ENCODE measurements at places on chromosomes 5 and 9.

GRCh38 chr9:80382211-80382891 is 810.6 kb downstream of the TLE4 start:
- no peak for DNase-seq

DNA sequence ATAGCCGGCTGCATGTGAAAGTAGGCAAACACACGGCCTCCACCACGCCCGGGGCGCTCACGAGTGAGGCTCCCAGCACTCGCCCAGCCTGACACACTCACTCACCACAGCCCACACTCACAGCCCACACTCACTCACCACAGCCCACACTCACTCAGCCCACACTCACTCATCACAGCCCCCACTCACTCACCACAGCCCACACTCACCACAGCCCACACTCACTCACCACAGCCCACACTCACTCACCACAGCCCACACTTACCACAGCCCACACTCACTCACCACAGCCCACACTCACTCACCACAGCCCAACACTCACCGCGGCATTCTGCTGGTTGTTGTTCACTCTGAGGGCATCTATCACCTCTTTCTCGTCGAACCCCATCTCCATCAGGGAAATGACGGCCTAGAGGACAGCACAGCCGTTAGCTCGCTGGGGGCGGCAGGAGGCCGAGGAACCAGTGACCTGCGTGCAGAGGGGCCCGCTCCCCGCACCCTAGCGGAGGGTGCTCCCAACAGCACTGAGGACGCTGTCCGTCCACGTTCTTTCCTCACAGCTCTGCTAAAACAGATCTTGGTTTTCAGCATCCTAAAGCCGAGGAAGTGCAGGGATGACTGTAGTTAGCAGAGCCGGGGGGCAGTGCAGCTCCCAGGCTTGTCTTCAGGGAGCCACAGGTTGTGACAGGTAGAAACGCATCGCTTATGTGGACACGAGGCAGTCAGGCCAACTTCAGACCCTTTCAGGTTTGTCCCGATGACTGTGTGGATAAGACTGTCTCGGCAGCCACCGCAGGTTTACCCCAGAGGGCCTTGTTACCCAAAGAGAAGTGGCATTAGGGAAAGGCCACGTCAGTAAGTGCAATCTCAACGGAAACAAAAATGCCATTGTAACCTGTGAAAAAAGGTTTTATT is 21.6 kb downstream of the UBAC1 start:
- DNase-seq, result peak; percentile 62

DNA sequence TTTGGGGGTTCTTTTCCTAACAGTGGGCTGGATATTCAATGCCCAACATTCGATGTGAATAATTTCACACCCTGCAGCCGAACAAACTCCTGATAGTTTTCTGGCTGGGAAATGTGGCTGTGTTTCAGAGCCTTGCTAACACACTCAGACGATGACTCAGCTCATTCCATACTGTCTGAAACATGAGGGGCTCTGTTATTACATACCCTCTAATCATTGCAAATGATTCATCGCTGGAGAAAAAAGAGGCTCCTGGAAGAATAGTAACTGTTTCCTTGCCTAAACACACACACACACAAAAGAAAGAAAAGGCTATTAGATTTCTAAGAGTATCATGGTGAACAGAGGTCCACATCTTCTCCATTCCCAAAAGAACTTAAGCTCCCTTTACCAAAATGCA is 75.8 kb downstream of the OXCT1 start:
- no peak for DNase-seq

DNA sequence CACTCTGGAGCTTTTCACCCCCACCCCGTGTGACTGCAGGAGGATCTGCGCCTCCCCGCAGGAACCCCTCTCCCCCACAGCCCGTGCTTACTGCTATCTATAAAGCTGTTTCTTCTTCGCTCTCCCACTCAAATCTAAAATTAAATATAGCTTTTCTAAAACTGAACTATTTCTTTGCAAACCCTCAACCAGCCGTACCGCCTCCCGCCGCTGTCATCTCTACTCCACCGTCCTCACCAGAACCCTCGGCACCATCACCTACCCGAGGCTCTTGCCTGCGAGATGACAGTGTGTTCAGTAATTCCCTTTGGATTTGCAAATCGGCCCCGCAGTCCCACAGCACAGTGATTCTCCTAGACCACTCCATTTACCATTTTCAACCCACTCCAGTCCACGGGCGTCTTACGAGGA is 13.6 kb downstream of the LPCAT1 start:
- peak; percentile 1 for DNase-seq

DNA sequence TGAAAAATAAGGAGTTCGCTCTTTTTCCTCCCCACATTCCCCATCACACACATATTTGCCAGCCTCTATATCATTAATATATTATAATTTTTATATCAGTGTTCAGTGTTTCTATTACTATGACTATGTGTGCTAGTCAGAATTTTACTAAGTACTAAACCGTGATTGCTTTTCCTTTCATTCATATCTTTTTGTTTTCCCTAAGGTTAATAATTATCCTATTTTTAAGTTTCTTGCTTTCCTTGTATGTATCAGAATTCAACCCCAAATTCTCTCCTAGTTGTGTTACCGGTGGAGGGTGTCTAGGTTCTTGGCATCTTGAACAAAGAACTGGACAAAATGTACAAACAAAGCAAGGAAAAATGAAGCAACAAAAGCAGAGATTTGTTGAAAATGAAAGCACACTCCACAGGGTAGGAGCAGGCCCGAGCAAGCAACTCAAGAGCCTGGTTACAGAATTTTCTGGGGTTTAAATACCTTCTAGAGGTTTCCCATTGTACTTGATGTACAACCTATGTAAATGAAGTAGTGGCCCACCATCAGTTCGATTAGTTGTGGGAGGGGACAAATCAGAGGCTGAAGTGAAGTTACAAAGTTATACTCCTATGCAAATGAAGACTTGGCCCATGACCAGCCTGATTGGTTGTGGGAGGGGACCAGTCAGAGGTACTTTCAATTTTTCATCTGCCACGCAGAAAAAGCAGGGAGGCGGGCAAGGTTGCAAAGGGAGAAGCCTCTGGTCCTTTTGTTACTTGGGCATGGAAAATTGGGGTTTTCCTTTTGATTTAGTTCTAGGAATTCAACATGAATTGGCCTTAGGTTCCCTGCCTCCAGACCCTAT is 43.8 kb downstream of the KIAA1191 start:
- DNase-seq, result no peak

Measured in central memory CD8-positive, alpha-beta T cell (primary cell).